ENCODE measurements at places on chromosomes 2 and 18.

DNA sequence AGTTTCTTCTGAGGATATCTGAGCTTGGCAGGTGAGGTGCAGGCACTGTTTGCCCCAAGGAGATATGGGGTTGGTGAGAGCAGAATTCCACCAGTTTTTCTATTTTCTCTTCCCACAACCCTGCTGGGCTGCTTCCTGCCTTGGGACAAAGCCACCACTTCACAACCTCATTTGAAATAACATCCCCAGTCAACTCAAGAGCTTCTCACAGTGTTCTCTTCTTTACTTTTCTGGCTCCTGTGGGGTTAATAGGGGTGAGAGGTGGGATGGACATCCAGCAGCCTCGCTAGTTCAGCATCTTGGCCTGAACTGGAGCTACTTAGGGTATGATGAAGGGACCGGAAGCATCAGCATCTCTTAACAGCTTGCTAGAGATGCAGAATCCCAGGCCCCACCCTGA, 106.3 kb downstream of the SLC4A3 start:
- DNase-seq, result no peak

DNA sequence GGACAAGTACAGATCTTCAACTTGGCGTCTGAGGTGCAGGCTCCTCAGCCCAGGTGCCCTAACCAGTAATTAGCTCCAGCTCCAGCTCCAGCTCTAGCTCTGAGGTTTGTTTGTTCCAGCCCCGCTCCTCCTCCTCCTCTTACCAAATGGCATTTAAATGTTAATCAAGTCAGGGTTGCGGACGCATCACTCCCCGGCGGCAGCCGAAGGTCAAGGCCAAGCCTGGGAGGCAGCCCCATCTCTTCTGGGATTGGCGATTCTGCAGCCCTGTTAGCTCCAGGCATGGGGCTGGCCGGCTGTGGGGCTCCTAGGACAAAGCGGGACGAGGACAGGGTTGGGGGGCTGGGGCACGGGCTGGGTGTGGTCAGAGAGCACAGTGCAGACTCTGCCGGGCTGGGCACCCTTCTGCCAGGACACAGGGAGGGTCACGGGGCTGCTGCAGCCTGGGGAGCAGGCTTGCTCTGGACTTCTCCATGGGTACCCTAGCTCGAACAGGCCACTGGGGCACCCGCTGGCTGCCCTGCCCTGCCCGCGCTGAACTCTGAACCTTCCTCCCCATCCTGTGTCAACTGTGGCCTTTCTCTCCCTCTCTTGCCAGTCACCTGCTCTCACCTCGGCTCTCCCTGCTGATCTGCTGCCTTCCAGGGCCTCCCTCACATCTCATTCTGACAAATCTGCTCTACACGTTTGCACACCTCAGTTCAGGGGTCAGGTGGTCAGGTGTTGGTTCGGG, 203.3 kb downstream of the CELF4 start:
- DNase-seq, result no peak

GRCh38 chr2:233778030-233778429, at the start of gene MROH2A:
MROH2A (plus strand) TSS chr2:233778330; CDS start chr2:233779359, 1,029 bp downstream.
- no peak for DNase-seq

DNA sequence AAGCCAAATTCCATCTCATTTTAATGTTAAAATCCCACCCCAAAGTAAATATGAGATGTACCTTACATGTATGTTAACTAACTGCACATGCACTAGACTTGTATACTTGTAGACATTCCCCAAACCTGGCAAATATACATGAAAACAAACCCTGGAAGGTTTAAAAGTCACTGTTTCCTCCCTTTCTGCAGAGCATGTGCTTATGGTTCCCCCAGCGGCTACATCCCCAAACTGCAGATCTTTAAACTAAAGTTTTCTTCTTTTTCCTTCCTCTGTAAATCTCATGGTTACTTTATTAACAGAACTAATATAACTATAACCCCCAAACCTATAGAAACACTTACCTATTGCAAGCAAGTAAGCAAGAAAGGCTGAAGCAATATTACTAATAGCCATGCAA, 731.5 kb downstream of the LRP1B start:
- DNase-seq, result no peak

GRCh38 chr2:134410831-134411231, 157.0 kb downstream of the MGAT5 start:
- DNase-seq, result no peak

- no peak for DNase-seq
These were observed 62.3 kb upstream of the STON1 start for GRCh38 chr2:48467637-48468036.

DNA sequence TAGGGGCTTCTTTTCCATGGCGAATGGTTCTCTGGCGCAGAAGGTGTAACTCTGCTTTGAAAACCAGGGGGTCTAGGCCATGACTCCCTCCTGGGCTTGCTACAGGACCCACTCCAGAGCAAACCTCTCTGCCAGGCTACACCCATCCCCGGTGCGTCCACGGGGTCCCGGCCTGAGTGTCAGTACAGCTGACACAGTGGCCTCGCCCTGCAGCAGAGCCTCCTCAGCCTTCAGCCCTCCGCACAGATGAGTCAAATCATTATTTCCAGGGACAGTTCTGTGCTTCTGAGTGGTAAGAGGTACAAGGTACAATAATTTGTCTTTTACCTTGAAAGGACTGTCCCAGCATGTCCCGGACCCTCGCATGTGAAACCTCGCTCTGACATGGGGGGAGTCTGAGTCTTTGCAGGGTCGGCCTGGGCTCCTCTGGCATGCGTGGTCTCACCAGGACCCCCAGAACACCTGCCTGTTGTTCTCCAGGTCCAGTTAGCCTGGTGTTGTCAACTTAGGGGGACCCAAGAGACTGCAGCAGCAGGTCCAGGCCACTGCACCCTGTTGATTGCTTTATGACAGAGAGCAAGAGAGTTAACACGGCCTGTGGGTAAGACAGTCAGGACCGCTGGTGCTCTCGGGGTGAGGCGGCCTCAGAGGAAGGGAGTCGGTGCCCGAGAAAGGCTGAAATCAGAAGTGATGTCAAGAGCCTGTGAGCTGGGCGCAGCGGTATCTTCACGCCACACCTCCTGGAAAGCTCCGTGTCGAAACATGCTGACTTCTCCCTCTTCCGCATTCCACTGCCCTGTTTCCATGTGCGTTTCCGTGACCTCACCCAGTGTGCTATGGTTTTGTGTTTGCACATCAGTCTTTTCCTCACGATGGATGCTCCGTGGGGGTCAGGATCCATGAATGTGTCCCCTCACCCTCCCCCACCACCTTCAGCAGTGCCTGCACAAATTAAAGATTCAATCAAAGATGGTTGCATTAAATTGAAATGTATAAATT, 340.1 kb downstream of the EIPR1 start:
- DNase-seq, result no peak

DNA sequence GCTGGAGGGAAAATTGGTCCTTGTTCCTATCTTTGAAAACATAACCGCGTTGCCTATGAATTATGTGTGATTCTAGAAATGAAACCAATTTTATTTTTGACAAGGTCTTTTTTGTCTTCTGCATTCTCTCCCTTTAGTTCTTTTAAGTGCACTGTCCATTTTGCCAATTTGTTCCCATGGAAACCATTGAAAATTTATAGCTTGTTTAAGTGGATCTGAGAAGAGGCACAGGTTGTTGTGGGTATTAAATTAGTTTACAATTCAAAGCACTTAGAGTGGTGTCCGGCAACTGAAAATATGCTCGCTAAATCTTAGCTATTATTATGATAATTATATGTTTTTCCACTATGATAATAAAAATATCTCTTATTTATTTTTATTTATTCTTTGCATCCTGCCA, 107.5 kb upstream of the FSHR start:
- DNase-seq, result no peak

GRCh38 chr2:100113990-100114433, 28.4 kb downstream of the AFF3 start:
- no peak for DNase-seq

GRCh38 chr2:185537689-185538088, 200.9 kb upstream of the FSIP2 start:
- DNase-seq, result no peak

- DNase-seq, result no peak
These were observed 37.6 kb downstream of the SMAD7 start for GRCh38 chr18:48913201-48913600.

DNA sequence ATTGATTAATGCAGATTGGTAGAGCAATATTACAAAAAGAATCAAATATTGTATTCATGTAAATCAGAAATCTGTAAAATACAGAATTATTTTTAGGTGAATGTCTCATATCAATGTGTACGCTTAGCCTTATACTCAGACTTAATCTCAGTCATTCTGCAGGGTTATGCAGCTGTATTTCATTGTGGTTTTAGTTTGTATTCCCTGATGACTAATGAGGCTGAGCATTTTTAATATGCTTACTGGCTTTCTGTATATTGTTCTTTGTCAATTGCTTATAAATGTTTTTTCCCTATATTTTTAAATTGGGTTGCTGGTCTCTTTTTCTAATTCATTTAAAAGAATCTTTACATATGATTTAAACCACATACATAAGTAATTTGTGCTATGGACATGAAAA, 50.1 kb downstream of the CDH19 start:
- DNase-seq, result no peak

- DNase-seq, result no peak
These were observed 101.3 kb downstream of the RAD51AP2 start for GRCh38 chr2:17416884-17417391.

All from stimulated activated CD4-positive, alpha-beta T cell treated with anti-CD3 and anti-CD28 coated beads, Interleukin-12 subunit alpha, Interleukin-12 subunit beta, amount 100 ng/mL, for 48 hours (primary cell).